Fibroblast of skin of left quadriceps (primary cell): ENCODE measurements at places on chromosomes 7 and 10.
A peak's percentile ranks its signal among the peaks of the same experiment; 100 is the strongest.

- no peak for DNase-seq
Observed at GRCh38 chr7:100963386-100963785, 6.0 kb upstream of the MUC12 start.

GRCh38 chr7:82805527-82805960 lies 357.1 kb downstream of the PCLO start:
- DNase-seq = peak; percentile 85

DNA sequence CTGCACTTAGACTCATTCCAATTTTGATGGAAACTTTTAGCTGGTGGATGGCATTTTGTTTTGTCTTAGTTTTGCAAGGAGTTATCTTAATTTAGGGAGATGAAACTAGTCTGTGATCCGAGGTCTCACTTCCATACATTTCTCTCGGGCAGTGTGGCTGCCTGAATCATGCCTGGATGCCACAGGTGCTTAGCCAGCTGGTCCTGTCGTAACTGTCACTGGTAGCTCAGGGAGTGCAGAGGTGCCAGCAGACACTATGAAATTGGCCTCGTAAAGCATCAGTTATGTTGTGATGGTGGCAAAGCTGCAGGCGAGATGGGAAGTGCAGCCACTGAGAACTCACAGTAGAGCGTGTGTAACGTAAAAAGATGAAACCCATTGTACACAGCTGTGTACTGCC lies 74.9 kb downstream of the EGFR start:
- no peak for DNase-seq

DNA sequence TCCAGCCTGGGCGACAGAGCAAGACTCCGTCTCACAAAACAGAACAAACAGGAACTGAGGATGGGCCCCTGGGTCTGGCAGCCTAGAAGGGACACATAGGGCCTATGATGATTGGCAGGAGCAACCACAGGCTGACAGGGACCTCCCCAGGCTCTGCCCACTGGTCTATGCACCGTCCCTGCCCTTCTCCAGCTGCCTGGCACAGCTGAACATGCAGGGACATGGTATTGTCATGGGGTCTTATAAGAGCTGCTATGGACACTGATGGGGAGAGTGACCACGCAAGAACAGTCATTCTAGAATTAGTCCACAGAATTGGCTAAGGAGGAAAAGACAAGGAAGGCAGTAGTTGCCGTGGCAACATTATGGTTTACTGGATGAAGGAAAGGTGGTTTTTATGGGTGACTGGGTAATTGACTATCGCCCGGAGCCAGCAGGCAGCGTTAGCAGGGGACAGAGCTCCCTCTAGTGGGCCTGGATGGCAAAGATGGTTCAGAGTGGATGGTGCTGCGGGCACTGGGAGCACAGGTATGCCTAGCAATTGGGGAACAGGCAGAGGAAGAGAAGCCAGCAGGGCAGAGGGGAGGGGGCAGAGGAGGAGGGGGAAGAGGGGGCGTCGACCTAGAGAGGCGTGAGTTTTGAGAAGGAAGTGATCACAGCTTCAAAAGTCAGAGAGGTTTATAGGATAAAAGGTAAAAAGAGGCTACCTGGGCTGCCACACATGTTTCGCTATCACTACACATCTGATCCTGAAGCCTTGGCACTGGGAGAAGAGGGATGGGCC lies 7.8 kb upstream of the TRIM56 start:
- DNase-seq = peak; percentile 27

- no peak for DNase-seq
Observed at GRCh38 chr7:29192811-29193210, 1.8 kb upstream of the CHN2 start.

- no peak for DNase-seq
Observed at GRCh38 chr10:5971315-5971832, 6.0 kb downstream of the IL15RA start.

DNA sequence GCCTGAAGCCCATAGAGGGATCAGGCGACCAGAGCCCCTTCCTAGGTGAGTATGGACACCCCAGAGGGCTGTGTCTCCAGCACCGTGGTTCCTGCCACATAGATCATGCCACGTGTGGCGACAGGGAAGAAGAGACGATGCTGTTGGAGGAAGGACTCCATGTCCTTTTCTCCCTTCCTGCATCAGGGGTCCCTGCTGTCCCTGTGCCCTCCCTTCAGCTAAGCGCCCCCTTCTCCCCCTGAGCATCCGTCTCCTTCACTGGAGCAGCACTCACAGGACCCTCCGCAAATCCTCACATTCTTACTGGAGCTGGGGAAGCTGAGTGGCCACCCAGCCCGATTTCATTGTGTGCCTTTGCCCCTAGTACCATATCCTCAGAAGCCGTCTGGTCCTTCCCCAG lies 85.6 kb upstream of the NPS start:
- DNase-seq = no peak

- DNase-seq = no peak
Observed at GRCh38 chr10:114719311-114719710, 61.2 kb upstream of the ABLIM1 start.

- no peak for DNase-seq
Observed at GRCh38 chr7:64758151-64758550, 36.1 kb upstream of the ZNF138 start.

DNA sequence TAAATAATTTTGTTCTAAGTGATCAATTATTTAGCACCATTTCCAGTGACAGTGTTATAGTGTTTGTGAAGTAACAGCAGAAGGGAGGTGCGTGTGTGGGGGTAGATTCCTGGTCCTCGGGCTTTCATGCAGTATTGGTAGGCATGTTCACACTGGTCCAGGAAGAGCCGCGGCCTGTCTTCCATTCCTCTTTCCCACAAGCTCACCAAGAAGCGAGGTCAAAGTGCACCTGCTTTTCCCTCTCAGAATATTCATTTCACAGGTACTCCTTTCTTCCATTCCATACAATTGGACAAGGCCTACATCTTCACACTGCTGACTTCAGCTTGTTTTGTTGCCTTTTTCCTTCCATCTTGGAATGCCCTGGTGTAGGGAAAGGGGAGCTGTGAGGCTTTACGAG lies 151.8 kb upstream of the CELF2 start:
- DNase-seq = no peak

DNA sequence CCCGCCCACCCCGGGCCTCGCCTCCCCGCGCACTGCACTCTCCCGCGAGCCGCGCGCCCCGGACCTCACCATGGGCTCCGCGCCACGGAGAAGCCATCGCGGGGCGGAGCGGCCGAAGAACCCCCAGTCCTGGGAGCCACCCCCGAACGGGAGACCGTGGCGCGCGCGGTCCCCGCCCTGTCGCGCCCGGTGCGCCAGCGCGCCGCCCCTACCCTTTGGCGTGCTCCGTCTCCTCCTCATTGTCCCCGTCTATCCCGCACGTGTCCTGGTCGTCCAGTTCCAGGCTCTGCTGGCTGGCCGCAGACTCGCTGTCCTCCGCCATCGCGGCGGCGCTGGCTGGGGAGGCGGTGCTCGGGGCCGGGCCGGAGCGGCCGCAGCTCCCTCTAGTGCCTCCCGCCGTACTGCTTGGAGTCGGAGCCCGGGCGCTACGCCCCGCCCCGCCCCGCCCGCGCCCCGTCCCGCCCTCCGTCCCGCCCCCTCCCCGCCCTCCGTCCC lies at the start of gene NMT2:
TSS of gene NMT2 (minus strand) at position 403 of the 495 bp plus-strand sequence. CDS start at position 322, 81 bp downstream.
- DNase-seq = no peak

DNA sequence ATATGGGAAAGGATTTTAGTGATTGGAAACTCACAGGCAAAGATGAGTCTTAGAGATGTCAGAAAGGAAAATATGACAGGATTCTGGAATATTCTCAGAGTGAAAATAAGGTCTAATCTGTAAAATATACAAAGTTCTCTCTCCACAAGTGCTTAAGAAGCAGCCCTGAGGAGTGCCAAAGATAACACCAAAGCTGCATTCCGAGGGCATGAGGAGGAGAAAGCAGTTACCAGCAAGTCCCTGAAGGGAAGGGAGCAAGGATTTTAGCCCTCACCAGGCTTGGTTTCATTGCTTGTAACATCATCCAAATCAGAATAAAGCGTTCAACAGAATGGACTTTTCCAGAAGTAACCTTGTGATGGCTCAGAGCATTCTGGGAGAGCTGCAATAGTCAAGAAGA lies 31.4 kb upstream of the DLX6 start:
- no peak for DNase-seq

DNA sequence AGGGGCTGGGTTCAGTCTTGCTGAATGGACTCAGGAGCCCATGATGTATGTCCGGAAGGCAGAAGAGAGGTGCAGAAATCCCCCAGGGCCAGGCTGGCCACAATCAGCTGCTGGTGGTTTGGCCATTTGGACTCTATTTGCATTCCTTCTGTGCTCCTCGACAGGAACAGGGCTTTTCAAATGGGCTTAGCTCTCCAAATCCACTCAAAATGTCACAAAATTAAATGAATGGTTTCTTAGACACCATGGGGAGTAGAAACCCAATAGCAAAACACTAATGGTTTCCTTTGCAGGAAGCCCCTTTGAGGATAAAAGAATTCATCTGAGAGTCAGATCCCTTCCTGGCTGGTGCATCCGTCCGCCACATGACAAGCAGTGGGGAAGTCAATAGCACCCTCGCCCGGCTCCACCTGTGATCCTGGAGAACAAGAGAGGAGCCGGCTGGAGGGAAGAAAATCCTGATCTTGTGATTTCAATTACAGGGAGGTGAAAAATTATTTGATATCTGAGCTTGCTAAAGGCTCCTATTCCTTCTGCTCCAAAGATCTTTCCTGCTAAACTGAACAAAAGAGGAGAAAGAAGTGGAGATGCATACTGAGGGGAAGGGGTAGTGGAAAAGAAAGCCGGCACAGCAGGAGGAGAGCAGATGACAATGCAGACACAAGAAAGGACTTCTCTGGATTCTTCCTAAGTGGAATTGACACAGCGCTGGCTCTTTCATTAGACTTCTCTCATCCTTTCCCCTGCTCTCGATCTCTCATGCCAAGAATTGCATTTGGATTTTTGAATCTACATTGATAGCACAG lies 190.7 kb downstream of the C7orf25 start:
- DNase-seq = no peak

GRCh38 chr7:11847336-11847735 lies 15.3 kb upstream of the THSD7A start:
- DNase-seq = no peak

GRCh38 chr10:120605410-120605809 lies 148.4 kb downstream of the PLPP4 start:
- no peak for DNase-seq

DNA sequence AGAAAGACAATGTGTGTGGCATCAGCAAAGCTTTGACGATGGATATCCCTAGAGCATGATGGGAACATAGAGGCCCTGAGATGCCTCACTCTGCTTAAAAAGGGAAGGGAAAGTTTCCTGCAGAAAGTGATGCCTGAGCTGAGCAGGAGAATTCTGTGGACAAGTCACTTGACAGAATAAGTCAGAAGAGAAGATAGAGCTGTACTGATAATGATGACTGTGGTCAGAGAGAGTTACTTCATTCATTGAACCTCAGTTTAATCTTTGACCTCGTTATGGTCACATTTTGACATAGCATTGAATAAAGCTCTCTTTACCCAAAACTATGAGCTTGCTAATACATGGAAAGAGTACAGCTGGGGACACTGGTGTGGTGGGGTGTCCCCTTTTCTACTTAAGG lies 7.6 kb downstream of the CUBN start:
- DNase-seq = no peak

GRCh38 chr10:12041766-12042408 lies 722 bp downstream of the UPF2 start:
- DNase-seq = no peak

GRCh38 chr7:102433219-102434038 lies at the start of gene ORAI2:
TSS of gene ORAI2 (plus strand) at chr7:102433575. CDS start at chr7:102438957, 5,382 bp downstream.
- DNase-seq = peak; percentile 40

GRCh38 chr7:51005074-51005473 lies 222.4 kb upstream of the GRB10 start:
- no peak for DNase-seq

- DNase-seq = no peak
Observed at GRCh38 chr10:132400547-132401151, 3.6 kb downstream of the PWWP2B start.

DNA sequence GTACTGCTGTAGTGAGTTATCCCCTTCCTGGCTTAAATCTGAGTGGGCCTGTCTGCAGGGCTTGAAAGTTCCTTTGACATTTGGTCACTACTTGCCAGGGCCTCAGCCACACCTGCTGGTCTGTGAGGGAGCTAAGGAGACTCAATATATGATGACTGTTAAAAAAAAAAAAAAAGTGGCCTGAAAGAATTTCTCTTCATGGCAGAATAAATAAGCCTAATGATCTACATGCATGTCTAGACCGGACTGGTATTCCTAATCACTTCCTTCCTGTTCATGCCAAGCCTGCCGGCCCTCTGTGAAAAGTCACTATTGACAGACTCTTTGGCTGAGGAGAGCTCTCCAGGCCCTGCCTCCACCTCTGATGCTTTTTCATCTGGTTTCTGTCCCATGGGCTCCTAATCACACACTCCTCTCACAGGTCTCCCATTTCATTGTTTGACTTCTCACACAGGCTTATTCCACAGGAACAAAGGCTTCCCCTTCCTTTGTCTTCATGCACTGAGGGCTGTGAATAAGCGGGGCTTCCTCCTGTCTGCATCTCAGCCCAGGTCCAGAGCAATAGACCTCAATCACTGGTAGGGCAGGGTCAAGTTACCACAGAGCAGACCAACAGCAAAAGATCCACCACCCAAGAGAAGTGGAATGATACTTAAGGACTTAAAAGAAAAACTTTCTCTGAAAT lies 99.1 kb upstream of the SEC61G start:
- DNase-seq = no peak

DNA sequence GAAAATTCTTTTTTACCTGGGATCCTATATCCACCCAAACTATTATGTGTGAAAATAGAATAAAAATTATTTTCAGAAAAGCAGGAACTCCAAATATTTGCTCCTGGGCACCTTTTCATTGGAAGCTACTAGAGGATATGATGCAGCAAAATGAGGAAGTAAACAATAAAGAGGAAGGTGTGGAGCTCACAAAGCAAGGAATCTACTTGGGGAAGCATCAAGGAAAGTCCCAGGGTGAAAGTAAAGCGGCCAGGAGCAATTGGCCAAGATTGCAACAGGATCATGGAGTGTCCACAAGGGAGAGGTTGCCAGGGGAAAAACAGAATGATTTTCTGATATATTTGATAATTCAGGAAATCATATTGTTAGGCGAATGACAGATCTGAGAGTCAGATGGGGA lies 80.8 kb downstream of the CARD11 start:
- no peak for DNase-seq

DNA sequence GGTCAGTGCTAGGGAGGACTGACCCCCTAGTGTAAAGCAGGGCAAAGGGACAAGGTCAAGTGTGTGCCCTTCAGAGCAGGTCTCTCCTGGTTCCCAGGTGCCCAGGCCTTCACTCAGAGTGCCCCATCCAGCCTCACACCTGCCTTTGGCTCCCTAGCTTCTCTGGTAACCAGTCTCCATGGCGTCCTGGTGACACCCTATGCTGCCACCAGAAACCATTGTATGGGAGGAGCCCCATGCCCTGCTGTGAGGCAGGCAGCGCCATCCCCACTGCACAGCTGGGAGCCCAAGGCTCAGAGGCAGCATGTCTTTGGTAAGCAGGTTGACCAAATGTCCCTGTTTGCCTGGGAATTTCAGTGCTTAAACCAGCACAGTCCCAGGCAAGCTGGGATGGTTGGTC lies 33.1 kb upstream of the HMX3 start:
- DNase-seq = no peak

DNA sequence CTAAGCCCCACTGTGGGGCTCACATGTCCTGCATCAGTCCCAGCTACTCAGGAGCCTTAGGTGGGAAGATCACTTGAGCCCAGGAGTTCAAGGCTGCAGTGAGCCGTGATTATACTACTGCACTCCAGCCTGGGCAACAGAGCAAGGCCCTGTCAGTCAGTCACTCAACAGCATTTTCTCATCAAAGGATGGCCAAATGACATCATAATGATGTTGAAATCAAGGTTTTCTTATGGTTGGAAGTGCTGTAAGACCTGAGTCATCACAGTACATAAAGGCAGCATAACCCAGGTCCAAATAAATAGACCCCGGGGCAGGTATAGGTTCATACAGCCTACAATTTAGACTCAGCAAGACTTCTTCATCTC lies 341.1 kb downstream of the PARD3 start:
- DNase-seq = no peak

GRCh38 chr10:17396004-17396403 lies 58.4 kb downstream of the ST8SIA6 start:
- DNase-seq = no peak
